ENCODE measurements at places on chromosomes 4 and X.

- no peak for DNase-seq
Measured at GRCh38 chr4:26367811-26368210, 47.0 kb downstream of the RBPJ start.

DNA sequence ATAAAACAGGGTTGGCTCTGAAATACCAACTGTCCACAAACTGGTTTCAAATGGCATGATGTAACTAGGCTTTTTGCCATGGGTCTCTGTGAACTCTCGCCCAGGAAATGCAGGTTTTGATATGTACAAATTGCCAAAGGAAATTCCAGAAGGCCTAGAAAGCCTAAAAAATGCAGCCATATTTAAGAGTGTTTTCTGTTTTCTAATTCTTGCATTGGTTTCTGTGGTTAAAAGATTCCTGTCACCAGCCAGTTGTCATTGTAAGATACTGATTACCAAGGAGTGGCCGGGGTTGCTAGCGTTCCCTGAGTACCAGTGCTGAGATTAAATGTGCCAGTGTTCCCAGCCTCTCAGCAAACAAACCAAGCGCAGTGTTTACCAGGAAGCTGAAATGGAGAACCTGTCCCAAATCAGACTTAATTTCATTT lies 53.9 kb upstream of the SORBS2 start:
- peak; percentile 85 for DNase-seq

- no peak for DNase-seq
Measured at GRCh38 chrX:2490634-2491033, 10.1 kb downstream of the DHRSX start.

DNA sequence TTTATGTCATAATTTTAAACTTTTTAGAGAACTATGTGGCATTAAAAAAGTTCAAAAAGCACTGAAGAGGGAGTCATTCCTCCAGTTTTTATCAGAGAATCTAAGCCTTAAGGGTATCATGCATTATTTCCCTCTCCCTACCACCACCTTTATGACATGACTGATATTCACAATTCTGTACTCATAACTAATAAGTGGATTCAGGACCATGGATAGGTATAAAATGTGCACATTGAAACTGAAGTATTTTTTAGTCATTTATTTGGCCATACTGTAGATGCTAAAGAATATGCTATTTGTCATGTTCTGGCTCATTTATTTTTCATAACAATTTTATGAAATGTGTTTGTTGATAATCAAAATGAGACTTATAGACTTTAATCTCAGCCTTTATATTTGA lies 897.5 kb upstream of the AGA start:
- DNase-seq = no peak

DNA sequence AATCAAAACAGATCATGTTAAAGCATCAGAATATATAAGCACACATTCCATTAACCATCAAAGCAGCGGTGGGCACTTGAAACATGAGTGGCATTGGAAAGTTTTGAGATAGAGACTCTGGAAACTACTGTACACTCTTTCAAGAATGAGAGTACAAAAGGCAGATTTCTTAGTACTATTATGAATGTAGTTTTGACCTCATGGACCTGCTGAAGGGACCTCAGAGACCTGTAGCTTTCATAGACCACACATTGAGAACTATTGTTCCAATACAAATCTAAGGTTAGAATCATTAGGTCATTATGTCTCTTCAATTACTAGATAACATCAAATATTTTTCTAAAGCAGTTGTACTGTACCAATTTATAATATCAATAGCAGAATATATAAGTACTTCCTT lies 283.6 kb downstream of the RPA4 start:
- DNase-seq = no peak

DNA sequence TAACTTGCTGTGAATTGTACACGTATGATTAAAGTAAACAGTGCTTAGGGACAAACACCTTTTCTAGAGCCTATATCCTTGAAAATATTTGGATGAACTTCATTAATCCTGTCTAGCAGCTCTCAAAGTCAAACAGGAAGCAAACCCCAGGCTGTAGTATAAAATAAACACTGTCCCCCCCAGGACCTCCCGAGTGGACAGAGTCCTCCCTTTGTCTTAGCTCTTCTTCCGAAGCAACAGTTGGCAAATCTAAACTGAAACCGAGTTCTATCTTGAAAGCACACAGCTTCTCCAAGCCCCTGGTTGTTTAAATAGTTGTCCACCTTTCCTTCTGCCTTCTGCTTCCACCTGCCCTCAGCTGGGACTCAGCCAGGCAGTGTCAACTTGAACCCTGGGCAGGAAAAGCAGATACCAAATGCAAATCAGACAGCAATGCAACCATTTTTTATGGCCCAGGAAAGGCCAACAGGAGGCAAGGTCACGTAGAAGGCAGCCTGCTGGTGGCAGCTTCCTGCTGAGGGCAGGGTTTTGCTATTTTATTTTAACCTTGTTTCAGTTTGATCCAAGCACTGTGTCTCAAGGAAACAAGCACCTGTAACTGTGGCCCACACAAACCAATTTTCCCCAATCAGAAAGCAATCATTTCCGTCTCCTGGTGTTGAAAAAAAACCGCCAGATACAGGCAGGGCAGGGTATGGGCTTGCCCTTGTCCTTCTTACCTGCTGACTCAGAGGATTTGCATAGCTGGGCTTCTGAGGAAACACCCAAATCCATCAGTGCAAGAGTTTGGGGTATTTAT lies 110.3 kb upstream of the KIT start:
- DNase-seq = no peak

DNA sequence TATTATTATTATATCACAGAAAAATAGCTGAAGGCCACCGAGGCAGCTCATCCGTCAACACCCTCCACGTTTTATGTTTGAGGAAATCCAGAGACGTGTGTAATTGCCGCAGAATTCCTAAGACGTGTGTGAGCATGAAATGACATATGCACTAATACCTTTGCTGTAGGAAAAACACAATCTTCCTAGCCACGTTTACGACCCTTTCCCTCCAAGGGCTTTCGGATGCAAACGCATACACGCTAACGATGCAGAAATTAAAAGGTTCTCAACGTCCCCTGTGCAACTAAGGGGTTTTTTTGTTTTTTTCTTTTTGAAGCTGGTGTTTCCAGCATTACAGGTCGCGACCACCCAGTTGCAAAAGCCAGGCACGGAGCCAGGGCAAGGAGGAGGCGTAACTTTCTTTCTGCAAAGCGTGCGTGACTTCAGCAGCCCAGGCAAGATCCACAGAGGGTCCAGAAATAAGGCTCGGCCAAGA lies 33.8 kb downstream of the CRLF2 start:
- DNase-seq = peak; percentile 15

GRCh38 chr4:181061787-181062186 lies 1181.4 kb upstream of the TENM3 start:
- no peak for DNase-seq

DNA sequence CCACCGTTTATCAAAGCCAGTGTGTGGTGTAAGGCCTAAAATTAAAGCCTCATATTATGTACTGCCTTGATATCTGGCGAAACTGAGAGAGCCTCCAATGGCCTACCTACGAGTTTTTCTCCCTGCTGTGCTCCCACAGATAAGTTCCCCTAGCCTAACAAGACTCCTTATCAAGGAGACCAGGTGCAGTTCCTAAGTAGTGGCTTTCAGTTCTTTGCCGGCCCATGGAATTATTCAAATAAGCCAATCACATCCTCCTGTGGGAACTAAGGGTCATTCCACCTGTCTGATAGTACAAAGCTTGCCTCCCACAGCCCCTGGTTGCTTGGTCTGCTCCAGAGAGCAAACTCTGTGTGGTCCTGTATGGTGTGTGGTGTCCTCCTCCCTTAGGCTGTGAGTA lies 99.8 kb upstream of the TEX13C start:
- DNase-seq = no peak

DNA sequence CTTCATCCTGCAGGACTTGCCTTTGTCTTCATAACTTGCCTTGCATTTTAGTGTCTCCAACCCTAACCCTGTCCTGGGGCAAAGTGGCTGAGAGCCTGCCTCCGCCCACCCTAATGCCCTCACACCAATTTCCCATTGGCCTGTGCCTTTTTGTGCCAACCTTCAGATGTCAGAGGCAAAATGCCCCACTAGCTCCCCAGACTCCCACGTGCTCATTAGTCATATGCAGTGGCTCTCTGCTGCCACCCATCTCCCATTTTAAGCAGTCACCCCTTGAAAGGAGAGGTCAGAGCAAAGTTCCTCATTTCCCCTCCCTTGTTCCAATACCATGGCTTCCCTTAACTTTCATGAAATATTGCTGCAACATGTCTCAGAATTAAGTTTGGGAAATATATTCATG lies 74.8 kb upstream of the PASD1 start:
- no peak for DNase-seq

- peak; percentile 55 for DNase-seq
Measured at GRCh38 chr4:17511509-17511949, 361 bp downstream of the QDPR start.

GRCh38 chr4:4775493-4776004 lies 83.9 kb upstream of the MSX1 start:
- no peak for DNase-seq

DNA sequence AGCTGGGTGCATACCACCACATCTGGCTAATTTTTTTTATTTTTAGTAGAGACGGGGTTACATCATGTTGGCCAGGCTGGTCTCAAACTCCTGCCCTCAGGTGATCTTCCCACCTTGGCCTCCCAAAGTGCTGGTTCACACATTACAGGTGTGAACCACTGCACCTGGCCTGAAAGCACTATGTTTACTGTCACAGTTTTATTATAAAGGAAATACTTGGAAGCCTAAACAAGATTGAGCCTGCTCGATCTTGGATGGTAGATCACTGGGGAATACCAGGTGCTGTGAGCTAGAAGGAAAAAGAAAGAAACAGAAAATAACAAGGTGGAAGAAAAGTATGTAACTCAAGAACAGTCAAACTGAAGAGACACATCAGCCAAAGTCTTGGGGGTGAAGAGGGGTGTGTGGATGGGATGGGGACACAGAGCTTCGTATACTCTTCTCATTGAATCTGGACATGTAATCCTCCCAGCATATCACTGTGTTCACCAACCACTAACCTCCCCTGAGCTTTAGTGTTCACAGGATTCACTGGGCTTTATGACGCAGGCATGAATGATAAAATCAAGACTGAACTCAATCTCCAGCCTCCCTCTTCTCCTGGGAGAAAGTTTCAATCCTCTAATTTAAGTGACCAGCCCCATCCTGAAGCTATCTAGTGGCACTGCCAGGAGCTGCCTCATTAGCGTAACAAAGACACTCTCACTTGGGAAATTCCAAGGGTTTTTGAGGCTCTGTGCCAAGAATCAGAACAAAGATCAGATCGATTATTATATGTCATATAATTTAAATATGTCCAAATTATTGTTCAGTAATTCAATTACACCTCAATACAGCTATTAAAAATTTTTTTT lies 40.9 kb downstream of the PDS5A start:
- DNase-seq = no peak

DNA sequence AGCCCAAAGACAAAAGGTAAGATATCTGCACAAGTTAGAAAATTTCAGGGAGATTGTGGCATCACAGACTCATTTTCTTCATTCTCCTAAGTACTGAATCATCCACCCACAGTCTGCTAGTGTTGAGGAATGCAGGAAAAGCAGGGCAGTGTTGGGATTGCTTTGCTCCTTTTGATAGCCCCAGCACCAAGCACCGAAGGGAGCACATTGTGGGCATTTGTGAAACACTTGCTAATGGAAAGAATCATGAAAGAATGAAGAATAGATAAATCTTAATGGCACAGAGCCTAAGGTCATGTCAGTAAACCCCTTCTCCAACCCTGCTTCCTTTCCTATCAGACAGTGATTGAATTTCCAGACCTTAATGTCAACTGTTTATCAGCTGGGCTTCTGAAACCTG lies 103.1 kb upstream of the GPRIN3 start:
- DNase-seq = peak; percentile 53

DNA sequence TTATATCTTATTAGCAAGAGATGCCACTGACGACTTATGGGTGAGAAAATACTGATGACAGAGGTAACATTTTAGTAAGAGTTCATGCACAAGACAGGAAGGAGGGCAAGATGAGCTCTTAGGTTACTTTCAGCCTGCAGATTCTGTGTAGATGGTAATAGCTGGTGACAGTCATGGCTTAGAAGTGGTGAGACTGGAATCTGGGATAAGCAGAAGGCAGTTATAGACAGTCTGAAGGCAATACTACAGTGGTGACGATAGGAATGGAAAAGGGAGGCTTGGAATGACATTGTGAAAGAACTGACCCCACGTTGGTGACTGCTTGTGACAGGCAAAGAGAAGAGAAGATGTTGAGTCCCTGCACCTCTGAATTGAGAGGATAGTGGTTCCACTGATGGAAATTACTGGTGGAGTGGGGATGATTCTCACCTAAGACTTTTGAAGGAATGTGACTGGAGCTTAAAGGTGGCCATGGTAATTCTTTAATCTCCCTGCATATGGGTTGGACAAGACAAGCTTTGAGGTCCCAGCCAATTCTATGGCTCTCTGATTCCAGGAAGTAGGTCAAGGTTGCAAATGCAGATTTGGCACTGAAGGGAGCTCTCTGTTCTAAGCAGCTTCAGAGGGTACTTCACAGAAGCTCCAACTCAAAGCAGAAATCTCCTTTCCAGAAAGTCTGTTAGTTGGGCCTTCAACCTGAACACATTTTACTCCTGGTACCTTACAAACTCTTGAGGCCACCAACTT lies 99.7 kb downstream of the RASL11B start:
- no peak for DNase-seq

DNA sequence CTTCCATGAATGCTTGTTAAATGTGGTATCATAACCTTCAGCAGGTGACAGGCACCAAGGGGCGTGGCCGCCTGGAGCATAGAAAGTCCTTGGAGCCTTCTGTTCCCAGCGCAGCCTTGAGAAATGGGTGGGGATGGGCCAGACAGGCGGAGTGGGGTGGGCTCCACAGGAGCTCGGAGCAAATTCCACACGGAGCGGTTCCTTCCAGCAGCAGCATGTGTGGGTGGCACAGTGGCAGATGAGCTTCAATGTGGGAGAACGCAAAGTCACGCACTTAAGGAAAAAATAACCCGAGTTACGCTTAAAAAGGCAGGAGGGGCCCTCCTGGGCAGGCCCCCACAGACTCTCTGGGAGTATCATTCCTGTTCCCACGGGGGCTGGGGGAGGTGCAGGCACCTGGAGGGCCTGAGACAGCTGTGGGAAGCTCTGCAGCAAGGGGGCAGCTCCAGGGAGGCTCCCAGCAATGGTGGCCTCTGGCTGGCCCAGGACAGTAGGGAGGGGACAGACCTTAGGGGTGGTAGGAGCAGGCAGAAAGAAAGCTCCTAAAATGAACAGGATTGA lies 15.3 kb downstream of the TMEM271 start:
- DNase-seq = no peak
